Right forelimb (tissue), 1 donor: ENCODE measurements at places on chromosomes 13 and 19.

DNA sequence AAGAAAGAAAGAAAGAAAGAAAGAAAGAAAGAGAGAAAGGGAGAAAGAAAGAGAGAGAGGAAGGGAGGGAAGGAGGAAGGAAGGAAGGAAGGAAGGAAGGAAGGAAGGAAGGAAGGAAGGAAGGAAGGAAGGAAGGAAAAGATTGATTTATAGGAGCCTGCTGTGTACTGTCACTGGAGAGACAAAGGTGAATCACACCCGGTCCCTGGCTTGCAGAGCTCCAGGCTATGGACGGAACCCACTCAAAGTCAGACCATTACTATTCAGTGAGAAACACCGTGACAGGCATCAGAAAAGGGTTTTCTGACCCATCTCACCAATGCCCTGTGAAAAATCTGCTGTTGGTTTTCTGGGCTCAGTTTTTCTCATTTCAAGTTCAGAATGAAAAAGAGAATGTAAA, 7.3 kb upstream of the CEACAM6 start:
- DNase-seq = no peak

GRCh38 chr13:21548577-21548976, 55.4 kb downstream of the MICU2 start:
- DNase-seq = no peak

DNA sequence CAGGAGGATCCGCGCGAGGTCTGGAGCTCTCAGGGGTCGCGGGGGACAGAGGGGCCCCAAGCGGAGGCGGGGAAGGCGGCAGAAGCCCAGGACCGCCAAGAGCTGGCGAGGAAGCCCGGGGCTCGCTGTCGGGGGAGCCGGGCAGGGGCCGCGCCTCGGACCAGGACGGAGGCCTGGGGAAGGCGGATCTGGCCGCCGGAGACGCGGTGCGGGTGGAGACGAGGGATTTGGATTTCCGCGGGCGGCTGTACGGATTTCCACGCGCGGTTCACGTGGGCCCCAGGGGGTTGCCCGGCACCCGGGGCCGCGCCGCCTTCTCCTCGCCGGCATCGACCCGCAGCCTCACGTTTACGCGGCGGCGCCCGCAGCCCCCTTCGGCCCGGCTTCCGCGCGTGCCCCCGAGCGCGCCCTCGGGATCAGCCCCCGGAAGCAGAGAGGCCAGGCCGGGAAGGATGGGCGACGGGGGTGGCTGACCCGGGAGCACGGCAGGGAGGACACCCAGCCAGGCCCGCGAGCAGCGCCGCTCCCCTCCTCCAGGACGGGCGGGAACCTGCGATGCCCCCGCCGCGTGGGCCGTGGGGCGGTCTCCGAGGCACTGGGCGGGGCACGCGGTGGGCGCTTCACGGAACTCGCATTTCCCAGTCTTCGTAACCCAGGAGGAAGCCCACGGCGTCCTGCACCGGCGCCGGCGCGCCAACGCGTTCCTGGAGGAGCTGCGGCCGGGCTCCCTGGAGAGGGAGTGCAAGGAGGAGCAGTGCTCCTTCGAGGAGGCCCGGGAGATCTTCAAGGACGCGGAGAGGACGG, 4.7 kb downstream of the F7 start:
- peak; percentile 69 for DNase-seq

DNA sequence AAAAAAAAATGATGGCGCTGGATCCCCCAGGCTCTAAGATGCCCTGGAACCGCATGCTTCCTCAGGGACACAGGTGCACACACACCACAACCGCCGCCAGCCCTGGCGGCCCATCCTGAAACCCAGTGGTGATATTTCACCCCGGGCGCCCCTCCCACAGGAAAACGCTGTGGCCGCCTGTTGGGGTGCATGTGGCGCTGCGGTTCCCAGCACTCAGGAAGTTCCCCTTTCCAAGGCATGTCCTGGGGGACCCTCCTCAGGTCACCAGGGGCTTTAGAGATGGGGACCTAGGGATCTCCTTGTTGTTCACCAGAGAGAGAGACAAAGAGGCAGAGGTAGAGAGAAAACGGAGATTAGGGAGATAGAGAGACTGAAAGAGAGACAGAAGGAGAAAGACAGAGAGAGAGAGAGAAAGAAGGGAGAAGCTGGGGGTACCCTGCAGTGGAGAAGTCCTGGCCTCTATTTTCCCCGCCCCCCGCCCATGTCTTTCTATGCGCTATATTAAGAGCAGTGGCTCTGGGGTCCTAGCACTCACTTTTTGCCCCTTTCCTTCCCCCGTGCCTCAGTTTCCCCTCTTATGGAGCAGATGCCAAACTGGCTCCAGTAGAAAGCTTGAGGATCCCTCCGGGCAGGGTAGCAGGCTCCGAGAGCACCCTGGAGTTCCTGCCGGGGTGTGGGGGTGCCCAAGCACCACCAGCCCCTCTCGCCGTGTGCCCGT, 2.3 kb downstream of the ADGRE2 start:
- no peak for DNase-seq

GRCh38 chr13:43300865-43301264, 277.5 kb downstream of the DNAJC15 start:
- DNase-seq = no peak

GRCh38 chr13:43269037-43269481, 245.7 kb downstream of the DNAJC15 start:
- peak; percentile 51 for DNase-seq

DNA sequence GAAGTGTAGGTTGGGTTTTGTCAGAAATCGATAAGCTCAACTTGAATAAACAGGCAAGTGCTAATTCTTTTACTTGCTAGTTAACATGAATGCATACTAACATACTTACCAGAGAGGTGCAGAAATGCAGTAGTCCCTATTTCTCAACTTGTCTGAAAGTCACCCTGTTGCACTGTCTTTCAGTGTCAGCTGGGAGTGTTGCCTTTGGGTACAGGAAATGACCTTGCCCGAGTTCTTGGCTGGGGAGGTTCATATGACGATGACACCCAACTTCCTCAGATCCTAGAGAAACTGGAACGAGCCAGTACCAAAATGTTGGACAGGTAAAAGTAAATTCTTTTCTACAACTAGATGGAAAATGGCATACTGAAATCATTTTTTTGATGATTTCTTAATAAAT, 103.5 kb upstream of the AKAP11 start:
- DNase-seq = no peak

- no peak for DNase-seq
These were observed 401.1 kb upstream of the SPRY2 start for GRCh38 chr13:80742033-80742432.

- DNase-seq = no peak
These were observed 1189.2 kb downstream of the EFNB2 start for GRCh38 chr13:105346141-105346775.

- DNase-seq = no peak
These were observed 28.5 kb upstream of the PARP4 start for GRCh38 chr13:24541127-24541475.

DNA sequence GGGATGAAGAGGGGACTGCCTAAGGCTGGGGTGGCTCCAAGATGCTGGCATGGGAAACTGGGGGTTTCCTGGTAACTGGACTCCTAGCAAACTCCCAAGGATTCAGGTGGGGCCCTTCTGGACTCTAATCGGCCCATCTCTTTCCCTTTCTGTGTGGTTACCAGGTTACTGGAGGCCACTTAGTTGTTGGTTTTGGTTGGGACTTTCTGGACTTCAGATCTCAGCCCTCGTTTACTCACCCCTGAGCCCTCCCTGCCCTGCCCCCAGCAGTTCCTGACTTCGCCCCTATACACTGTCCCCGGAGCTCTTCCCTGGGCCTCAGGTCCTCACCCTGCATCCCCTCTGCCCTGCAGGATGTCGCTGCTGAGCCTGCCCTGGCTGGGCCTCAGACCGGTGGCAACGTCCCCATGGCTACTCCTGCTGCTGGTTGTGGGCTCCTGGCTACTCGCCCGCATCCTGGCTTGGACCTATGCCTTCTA, 328 bp downstream of the CYP4F12 start:
- DNase-seq = no peak

- DNase-seq = no peak
These were observed 37.9 kb downstream of the OR10H4 start for GRCh38 chr19:15986701-15987100.

- DNase-seq = no peak
These were observed 47.4 kb upstream of the TUBGCP3 start for GRCh38 chr13:112635323-112635722.

DNA sequence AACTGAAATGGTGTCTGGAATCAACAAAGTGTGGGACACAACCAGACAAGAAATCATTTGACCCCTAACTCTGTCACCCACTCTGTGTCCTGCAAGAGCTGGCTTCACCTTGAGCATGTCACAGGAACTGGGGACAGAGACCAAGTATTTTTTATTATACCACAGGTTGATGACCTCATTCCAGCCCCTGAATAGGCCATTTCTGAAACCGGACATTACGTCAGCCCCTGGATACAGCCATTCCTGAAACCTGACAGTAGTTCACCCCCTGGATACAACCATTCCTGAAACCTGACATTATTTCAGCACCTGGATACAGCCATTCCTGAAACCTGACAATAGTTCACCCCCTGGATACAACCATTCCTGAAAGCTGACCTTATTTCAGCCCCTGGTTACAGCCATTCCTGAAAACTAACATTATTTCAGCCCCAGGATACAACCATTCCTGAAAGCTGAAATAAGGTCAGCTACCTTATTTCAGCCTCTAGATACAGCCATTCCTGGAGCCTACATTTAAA, 47.7 kb upstream of the CACNA1A start:
- DNase-seq = no peak

- no peak for DNase-seq
These were observed 36.1 kb downstream of the ACTN4 start for GRCh38 chr19:38683393-38684077.

GRCh38 chr13:97240788-97241734, 18.9 kb downstream of the MBNL2 start:
- DNase-seq = no peak

DNA sequence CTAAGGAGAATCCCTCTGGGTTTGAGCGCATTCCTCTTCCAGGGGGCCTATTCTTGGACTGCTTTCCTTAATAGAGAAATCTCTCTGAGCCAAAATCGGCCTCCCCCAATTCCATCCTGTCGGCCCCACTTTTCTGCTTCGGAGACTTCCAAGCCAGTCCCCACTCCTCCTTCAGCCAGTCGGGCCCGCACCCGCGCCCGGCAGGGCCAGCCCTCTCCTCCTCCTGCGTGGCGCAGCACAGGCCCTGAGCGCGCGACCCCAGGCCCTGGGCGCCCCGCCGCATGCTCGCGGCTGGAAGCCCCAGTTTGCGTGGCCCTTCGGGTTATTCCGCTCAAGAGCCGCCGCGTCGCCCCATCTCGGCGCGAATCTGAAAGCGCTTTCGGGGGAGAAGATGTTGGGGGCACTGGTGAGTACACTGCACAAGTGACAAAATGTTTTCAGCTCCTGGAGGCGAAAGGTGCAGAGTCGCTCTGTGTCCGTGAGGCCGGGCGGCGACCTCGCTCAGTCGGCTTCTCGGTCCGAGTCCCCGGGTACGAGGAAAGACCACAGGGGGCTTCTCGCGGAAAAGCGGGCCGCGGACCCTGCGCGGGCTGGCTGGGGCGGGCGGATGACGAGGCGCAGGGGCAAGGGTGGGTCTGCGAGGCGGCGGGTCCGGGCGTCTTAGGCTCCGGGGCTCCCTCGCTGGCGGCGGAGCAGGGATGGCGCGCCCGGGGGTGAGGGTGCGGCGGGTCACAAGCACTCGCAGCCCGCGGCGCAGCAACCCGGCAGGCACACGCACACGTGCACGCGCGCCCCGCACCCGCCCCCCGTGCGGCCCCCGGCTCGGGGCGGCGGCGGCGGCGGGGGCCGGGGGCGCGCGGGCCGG, at the start of gene IL17D:
Gene IL17D (plus strand): TSS at position 785 of the 865 bp plus-strand sequence. CDS start 303 bp downstream, outside the sequence.
- DNase-seq = peak; percentile 81

DNA sequence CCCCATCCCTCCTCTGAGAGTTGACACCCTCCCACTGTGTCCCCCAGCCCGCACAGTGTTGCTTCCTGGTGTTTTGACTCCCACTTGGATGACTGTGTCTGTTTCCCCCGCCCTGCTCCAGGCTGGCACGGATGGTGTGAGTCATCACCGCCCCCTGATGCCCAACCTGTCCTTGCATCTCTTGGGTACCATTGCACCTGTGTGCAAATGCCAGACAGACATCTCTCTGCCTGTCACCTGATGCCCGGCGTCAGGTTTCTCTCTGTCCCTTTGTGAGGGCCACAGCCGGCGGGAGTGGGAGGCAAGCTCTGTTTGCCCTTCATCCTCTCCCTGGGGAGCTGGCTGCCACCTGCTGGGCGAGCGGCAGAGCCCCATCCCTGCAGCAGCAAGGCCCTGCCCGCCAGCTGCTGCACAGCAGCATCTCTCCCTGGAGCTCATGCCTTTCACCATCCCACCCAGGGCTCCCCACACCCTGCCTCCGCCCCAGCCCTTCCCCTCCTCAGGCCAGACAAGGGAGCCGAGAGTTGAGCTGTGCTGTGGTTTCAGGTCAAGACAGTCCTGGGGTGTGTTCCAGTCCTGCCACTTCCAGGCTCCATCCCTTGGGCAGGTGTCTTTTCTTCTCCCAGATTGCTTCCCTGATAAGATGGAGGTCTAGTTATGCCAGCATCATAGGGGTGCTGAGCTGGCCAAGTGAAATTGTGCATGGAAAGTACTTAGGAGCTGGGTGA, 29.7 kb downstream of the NKPD1 start:
- no peak for DNase-seq

DNA sequence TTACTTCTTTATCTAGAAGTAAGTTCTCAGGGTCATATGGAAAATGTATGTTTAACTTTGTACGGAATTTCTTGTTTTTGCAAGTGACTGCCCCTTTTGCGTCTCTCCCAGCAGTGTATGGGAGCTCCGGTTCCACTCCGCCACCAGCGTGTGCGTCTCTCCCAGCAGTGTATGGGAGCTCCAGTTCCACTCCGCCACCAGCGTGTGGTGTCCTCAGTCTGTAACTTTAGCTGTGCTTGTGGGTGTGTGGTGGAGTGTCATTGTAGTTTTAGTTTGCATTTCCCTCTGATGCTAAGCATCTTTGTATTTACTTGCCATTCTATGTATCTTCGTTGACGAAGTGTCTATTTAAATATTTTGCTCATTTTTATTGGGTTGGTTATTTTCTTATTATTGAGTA, 2.4 kb downstream of the CUL4A start:
- no peak for DNase-seq

DNA sequence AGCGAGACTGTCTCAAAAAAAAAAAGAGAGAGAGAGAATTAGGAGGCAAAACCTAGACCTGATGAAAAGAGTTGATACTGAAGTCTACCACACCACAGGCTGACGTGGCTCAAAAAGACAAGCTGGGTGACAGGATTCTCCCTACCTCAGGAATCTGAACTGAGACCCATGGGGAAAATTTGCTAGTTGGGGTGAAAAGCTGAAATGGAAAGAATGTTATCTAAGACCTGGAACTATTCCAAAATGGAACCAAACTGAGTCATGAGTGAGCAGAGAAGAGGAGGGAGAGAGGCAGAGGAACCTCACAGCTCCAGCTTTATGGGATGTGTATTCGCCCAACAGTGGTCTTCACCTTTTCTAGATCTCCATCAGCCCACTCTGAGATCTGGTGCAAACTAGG, 11.7 kb downstream of the SMG9 start:
- DNase-seq = no peak

DNA sequence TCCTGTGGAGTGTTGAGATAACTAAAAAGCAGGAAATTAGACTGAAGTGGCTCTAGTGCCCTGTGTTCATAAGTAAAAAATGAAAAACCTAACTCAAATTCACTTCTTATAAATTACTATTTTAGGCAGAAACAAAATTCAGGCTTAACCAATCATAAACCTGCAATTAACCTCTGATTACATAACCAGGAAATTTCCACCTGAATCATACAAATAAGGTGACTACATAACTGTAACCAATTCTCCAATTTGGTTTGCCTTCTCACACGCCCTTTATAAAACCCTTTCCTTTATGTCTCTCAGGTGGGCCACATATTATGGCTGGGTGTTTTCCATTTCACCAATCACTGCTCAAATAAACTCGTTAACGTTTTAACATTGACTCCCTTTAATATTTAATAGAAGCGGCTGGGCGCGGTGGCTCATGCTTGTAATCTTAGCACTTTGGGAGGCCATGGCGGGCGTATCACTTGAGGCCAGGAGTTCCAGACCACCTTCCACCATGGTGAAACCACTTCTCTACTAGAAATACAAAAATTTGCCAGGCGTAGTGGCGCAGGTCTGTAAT, 22.9 kb upstream of the ZNF724 start:
- DNase-seq = no peak
